C1 segment of cervical spinal cord (tissue), 14 donors: ENCODE measurements at places on chromosomes 12 and 14.

GRCh38 chr12:78241446-78241845 lies 410.8 kb downstream of the NAV3 start:
- no peak for DNase-seq

DNA sequence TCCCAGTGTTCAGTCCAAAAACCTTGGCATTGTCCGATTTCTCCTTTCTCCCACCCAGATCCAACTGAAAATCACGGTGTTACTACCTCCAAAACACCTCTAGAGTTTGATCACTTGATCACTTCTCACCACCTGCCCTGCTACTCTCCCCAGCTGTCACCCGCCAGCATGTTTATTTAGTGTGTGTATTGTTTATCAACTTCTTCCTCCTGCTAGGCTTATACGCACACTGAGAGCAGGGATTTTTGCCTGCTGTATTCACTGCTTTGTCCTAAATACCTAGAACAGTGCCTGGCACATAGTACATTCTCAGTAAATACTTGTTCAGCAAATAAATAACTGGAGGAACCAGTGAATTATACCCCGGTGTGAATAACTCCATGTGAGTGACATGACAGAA lies 5.0 kb downstream of the BDKRB1 start:
- no peak for DNase-seq

- no peak for DNase-seq
Measured at GRCh38 chr12:50086148-50086547, 1.0 kb downstream of the SMARCD1 start.

DNA sequence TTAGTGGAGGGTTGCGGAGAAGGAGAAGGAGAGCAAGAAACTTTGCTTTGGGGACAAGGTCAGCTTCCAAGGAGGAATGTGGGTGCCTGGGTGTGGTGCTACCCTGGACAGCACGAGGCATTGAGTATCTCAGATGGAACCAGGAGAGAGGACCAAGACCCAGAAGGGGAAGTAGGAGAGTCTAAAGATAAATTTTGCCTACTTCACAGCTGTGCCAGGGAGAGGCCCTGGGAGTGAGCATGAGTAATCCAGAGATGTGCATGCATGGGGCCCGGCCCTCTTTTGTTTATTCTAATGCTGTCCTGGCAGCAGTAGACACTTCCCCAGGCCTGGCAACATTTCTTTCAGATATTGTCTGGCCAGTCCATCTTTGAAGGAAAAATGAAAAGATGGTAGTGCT lies 49.5 kb upstream of the GNPNAT1 start:
- DNase-seq, result peak; percentile 15

- DNase-seq, result peak; percentile 39
Measured at GRCh38 chr12:12717586-12718380, 615 bp downstream of the CDKN1B start.

- DNase-seq, result peak; percentile 5
Measured at GRCh38 chr12:62435303-62436163, 31.1 kb upstream of the MON2 start.

GRCh38 chr12:102043928-102044327 lies 17.9 kb downstream of the WASHC3 start:
- DNase-seq, result no peak

- DNase-seq, result no peak
Measured at GRCh38 chr14:69013943-69014782, 35.1 kb upstream of the ACTN1 start.

GRCh38 chr12:120903412-120904196 lies 554 bp downstream of the SPPL3 start:
- DNase-seq, result no peak

- DNase-seq, result no peak
Measured at GRCh38 chr14:91376547-91377477, 40.8 kb downstream of the CCDC88C start.

DNA sequence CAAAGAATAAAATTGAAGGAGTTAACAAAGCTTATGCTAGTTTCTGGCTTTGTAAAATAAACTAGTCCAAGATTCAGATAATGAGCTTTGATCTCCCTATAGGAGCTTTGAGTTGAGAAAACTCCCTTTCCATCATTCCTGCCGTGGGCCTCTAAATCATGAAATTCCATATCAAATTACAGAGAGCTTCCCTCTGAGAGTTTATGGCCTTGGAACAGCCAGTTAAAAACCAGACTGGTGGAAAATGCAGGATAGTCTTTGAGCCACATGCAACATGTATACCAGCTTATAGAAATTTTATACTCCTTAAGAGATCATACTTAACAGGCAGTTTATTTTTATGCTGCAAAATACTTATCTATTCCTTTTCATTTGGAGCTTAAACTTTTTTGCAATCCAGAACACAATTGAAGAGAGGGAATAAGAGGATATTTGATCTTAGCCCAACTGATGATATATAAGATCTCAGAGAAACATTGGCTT lies 175.8 kb upstream of the ATP2B1 start:
- no peak for DNase-seq

GRCh38 chr12:92289629-92290349 lies 144.1 kb upstream of the BTG1 start:
- DNase-seq, result no peak
